ENCODE measurements at places on chromosomes 5 and 9.

GRCh38 chr5:81068063-81068462 lies 107.9 kb downstream of the RASGRF2 start:
- no peak for DNase-seq

GRCh38 chr5:157088342-157088990 lies 20.4 kb downstream of the HAVCR2 start:
- no peak for DNase-seq

GRCh38 chr5:161804263-161804662 lies 43.7 kb upstream of the GABRA1 start:
- no peak for DNase-seq

DNA sequence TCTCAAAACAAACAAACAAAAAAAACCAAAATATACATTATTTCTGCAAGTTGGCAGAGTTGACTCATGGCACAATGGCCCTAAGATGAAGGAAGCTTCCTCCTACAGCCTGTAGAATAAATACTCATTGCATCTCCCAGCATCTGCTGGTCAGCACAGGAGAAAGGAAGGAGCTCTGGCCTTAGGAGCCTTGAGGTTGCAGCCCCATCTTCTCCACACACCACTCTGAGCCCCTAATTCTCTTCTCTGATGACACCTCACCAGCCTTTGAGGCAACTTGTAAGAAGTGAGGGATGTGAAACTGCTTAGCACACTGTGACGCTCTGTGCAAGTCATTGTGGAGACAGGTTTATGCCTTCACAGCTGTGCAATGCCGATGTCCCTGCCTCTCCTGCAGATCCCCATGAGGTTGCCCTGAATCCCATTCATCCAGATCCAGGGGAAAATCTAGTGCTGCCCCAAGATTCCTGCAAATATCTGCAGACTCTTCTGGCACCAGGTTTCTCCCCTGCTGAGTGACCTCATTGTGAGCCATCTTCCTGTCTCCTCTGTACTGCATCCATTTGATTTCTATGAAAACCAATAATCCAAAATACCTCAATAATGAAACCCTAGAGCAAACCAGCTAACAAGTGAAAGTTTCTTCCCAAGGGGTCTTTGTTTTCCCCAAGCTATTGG lies 65.3 kb upstream of the TGFBR1 start:
- no peak for DNase-seq

DNA sequence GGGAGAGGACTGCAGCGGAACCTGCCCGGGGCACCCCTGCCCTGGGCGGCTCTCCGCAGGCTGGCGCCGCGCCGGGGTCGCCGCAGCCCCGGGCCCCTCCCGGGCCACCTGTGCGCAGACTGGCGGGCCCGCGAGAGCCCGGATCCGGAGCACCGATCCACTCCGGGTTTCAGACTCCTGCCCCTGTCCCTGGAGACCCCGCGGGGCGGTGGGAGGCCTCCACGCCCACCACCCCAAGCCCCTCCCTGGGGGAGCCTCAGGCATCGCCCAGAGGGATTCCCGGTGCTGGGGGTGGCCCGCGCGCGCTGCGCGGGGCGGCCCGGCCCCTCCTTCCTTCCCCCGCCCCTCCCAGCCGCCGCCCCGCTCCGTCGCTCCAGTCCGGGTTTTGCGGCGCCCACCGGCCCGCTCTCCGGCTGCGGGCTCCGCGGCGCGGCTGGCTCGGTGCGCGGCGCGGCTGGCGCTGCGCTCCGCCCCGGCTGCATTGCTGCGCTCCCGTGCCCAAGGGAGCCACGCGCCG lies at the start of gene UNC5A:
UNC5A (plus strand) TSS at position 479 of the 517 bp plus-strand sequence. CDS start 192 bp downstream, outside the sequence.
- peak; percentile 61 for DNase-seq

GRCh38 chr9:21754741-21755140 lies 47.7 kb upstream of the MTAP start:
- peak; percentile 12 for DNase-seq

GRCh38 chr5:181086026-181086883 lies 44.7 kb downstream of the OR2V1 start:
- DNase-seq = no peak

- no peak for DNase-seq
These were observed 160.0 kb downstream of the PAPPA start for GRCh38 chr9:116313638-116314037.

DNA sequence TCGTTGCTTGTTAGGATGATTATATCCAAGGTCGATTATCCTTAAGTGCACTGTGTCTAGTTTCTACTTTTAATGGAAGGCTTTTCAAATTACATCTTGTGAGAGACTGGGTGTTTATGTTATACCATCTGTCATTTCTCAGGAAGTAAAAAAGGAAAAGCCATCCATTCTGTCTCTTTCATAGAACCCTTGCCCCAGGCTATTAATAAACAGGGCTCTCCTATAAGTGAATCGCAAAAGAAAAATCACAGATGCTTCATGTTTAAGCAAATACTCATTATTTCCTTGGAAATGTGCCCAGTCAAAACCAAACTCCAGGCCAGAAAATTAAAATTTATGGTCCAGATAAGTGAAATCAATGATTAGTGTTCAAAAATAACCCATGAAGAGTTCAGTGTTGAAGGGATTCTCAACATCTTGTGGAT lies 58.1 kb downstream of the STARD4 start:
- no peak for DNase-seq

GRCh38 chr5:172854451-172854871 lies 20.4 kb downstream of the ERGIC1 start:
- DNase-seq = no peak

DNA sequence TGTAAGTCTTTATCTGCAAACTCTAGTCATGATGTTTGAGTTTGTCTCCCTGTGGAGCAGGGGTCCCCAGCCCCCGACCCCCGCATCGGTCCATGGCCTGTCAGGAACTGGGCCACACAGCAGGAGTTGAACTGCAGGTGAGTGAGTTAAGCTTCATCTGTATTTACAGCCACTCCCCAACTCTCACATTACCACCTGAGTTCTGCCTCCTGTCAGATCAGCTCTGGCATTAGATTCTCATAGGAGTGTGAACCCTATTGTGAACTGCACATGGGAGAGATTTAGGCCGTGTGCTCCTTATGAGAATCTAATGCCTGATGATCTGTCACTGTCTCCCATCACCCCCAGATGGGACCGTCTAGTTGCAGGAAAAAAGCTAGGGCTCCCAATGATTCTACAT lies 7.0 kb downstream of the C9orf85 start:
- no peak for DNase-seq

DNA sequence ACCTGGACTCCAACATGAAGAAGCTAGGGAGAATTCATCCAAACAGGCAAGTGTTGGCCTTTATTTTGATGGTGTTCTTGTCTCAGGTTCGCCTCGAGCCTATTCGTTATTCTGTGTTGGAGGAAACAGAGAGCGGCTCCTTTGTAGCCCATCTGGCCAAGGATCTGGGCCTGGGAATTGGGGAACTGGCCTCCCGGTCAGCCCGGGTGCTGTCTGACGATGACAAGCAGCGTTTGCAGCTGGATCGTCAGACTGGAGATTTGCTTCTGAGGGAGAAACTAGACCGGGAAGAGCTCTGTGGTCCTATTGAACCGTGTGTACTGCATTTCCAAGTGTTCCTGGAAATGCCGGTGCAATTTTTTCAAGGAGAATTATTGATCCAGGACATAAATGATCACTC lies 367 bp downstream of the PCDHB4 start:
- no peak for DNase-seq

GRCh38 chr5:173498286-173498685 lies 118.2 kb downstream of the BOD1 start:
- DNase-seq = no peak

DNA sequence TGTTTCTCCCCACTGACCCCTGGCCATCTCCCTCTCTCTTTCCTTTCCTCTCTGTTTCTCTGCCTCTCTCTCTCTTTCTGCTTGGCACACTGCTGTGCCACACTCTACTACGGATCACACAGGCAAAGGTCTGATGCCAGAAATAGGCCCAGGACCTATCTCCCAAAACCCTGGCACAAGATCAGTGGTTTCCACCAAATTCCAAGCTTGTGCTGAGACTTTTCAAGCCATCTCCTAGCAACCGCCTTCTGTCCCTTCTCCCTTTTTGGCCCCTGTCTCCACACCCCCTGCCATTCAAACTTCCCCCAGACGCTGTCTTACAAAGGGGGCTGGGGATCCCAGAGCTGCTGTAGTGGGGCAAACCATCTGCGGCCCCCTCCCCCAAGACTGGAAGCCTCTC lies 38.5 kb upstream of the RARS1 start:
- no peak for DNase-seq

DNA sequence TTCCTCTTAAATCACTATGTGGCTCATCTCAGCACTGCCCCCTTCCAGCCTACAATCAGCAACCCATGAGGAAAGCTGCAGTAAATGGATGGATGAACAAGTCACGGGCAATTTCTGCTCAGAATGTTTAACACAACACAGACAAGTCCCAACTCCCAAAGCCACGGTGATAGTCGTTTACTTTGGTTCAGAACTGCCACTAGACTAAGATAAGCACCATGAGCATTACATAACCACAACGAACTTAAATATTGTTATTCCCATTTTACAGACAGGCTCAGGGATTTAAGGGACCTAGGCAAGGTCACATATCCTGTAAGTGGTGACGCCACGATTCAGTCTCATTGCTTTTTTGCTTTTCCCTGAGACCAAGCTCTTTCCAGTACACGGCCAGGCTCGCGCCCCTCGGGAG lies 2.0 kb upstream of the SMIM27 start:
- no peak for DNase-seq

DNA sequence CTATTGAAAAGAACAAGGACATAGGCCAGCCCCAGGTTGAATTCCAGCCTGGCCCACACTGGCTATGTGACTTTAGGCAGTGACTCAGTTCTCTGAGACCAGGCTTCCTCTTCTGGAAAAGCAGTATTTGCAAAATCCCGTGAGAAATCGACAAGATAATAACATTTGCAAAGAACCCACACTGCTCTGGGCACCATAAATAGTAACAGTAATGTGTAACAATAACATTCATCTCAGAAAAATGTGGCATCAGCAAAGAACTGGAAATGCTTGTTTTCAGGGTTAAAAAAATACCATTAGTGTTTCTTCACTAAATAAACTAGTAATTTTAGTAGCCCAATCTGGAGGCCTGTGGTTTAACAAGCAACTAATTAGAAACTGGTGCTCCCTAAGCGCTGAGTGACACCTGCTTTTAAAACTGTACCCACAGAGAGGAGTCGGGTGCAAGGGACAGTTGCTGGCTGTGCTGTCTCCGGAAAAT lies 148.4 kb downstream of the TTLL11 start:
- no peak for DNase-seq

- no peak for DNase-seq
These were observed 25.6 kb upstream of the ACTBL2 start for GRCh38 chr5:57508211-57508610.

GRCh38 chr5:128424646-128425045 lies 113.4 kb downstream of the FBN2 start:
- DNase-seq = no peak

GRCh38 chr9:137138722-137139467 lies at the start of gene GRIN1:
TSS of gene GRIN1 (plus strand) at chr9:137139154. CDS start at chr9:137139487, 333 bp downstream.
- DNase-seq = no peak

GRCh38 chr9:4739587-4740387 lies 1.2 kb downstream of the AK3 start:
- no peak for DNase-seq

DNA sequence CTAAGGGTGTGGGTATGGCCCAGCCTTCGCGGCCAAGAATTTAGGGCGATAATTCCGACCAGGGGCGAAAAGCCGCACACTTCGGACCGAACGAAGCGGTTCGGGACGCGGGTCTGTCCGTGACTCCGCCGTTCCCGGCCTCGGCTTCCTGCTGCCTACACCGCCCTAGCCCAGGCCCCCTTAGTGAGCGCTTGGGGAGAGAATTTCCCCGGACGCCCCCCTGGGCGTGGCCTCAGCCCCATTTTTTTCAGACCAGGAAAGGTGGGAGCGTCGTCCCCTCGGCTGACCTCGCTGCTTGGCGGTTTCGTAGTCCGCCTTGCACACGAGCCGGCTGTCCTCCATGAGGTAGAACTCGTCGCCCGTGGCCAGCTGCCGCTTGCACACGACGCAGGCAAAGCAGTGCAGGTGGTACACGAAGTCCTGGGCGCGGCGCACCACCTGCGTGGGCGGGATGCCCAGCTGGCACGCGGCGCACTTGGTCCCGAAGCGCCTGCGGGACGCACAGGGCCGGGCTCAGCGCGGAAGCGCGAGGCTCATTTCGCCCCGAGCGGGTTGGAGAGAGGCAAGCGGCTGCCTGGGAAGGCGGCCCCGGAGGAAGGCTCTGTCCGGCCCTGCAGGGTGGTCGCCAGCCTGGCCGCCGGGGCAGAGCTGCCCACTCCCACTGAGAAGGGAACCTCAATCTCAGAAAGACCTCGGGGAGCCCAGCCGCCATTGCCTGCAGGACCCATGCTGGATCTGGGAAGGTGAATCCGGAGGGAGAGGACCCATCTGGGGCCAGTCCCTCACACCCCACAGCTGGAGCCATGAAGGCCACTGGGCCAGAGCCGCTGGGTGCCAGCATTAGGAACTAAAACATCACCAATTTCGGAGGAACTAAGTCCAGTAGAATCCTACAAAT lies 5.3 kb downstream of the LHX3 start:
- no peak for DNase-seq

DNA sequence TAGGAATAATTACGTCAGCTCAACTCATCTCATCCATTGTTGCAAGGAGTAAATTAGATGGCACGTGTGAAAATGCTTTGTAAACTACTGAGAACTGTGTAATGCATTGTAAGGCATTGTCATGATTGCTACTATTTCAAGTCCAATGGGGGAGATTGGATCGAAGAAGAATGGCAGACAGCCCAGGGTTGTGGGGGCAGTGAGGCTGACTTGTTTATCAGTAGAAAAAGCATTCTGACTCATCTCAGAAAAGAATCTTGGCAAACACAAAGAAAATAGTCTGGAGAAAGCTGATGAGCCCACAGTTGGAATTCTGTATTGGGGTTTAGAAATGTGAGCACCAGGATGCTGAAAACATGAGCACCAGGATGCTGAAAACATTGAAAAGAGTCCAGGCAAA lies 28.0 kb upstream of the DAP start:
- DNase-seq = no peak

- no peak for DNase-seq
These were observed 305.0 kb upstream of the IRX4 start for GRCh38 chr5:2187687-2188086.

DNA sequence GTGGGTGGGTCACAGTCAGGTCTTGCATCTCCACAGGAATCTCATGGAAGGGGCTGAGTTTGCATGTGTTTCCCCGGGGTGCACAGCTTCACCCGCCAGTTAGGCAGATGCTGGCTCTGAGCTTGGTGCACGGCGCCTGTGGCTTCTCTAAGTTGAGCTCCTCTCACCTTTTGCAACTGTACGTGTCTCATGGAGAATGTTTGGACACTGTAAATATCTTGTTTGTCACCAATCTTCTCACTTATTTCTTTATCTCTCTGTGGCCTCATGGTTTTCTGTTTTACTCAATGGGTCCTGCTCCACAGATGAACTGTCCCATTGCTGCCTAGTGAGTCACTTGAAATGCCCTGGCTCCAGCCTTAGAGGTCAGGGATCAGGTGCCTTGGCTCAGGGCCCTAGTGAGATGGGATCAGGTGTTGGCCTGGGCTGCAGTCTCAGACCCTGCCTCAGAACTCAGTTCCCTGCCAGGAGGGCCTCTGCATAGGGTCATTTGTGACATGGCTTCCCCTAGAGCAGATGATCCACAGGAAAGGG lies 61.6 kb downstream of the WNK2 start:
- DNase-seq = no peak

DNA sequence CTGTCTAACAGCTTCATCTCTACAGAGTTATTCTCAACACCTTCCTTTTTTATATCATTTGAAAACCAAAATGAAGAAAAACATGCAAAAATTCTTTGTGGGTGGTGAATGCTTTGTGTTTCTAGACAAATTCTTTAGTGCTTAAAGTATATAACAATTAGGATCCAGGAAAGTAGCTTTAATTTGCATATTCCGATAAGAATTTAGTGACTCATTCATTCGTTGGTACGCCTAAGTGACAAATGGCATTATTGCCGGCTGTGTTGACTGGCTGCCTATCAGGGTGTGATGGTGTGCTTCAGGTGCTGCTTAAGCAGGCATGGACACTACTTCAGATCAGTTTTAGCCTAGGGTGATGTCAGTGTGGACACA lies 35.2 kb downstream of the LMNB1 start:
- no peak for DNase-seq
